ENCODE measurements at places on chromosomes 12 and 14. TPM values are rescaled to one million over a fixed set of nuclear protein-coding genes. Genes with fewer than 3 reads are reported as not detected.

- DNase-seq = no peak
Observed at GRCh38 chr12:32242641-32243040, 136.0 kb downstream of the BICD1 start.

GRCh38 chr12:25051656-25052195 is 102.8 kb upstream of the BCAT1 start:
- DNase-seq = no peak

DNA sequence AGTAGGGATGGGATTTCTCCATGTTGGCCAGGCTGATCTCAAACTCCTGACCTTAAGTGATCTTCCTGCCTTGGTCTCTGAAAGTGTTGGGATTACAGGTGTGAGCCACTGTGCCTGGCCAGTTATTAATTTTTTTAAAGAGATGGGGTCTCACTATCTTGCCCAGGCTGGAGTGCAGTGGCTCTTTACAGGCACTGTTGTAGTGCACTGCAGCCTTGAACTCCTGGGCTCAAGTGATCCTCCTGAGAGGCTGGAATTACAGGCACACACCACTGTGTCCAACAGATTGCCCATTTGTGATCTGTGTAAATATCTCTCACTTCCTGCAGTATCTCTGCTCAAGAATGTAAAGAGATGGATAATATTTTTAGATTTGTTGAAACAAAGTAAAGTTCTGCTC is 45.9 kb downstream of the PTPN11 start:
- DNase-seq = no peak

DNA sequence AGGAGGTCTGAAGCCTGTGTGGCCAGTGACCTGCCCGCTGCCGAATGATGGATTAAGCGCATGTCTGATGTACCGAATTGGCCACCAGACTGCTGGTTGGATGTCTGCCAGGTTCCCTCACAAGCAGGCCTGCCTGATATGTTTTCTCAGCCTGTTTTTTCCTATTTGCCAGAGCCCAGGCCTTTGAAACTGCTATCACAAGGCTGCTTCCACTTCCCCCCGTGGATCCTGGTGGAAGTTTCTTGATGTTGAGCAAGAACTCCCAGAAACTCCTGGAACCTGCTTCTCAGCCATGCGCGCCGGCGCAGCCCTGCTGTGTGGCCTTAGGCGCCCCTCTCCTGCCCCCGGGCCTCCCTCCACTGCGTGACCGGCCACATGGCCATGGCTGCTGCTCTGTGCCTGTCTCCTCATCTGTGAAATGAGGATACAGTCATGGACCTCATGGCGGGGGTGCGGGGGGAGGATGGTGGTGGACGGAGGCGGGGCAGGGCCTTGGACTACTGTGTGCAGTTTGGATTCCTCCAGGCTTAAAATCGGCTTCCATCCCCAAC is 56.6 kb downstream of the CALM1 start:
- DNase-seq = peak; percentile 24

GRCh38 chr12:51242876-51243275 is 4.2 kb downstream of the DAZAP2 start:
- no peak for DNase-seq

GRCh38 chr14:55070981-55071411 is 19.5 kb downstream of the MAPK1IP1L start:
- DNase-seq = no peak

DNA sequence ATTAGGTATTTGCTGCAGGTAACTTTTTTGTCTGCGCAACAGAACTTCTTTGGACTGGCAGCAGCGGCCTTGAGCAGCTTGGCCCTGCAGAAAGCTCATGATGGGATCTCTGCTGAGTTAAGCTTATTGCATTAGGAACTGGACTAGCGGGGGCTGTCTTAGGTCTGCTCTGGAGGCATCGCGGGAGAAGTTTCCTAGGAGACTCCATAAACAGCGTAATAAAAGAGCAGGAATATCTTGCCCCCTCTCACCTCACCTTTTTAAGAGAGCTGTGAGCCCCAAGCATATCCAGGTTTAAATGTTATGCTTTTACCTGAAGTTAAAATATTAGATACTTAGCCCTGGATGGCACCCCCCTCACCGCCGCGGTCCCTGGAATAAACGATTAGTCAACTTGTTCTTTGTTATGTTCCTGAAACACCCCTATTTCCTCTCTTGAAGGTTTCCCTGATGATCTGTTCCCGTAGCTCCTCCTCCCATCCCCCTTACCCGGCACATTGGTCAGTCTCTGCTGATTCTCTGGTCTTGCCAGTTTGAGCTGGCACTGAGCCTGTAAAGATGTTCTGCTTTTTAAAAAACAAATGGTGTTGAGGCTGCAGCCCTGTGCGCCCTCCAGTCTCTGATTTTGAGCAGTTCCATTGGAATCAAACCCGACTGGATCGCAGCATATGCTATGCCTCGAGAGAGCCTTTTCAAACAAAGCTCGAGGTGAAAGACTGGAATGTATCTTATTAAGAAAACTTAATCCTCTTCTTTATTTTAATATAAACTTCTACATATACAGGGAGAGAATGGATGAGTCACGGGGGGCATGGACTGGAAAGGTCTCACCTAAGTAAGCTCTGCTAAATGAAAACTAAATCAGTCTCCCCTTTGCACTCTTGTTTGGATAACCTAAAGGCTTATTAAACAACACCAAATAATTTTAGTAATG is 1.9 kb downstream of the MLXIP start:
- DNase-seq = peak; percentile 81

- DNase-seq = no peak
Observed at GRCh38 chr12:28746734-28747325, 402.2 kb upstream of the FAR2 start.

GRCh38 chr12:98408681-98409080 is 106.7 kb upstream of the TMPO start:
- no peak for DNase-seq

- DNase-seq = no peak
Observed at GRCh38 chr14:31960039-31960438, 117.1 kb upstream of the ARHGAP5 start.

GRCh38 chr12:89732522-89732921 is 23.9 kb upstream of the ATP2B1 start:
- DNase-seq = no peak

DNA sequence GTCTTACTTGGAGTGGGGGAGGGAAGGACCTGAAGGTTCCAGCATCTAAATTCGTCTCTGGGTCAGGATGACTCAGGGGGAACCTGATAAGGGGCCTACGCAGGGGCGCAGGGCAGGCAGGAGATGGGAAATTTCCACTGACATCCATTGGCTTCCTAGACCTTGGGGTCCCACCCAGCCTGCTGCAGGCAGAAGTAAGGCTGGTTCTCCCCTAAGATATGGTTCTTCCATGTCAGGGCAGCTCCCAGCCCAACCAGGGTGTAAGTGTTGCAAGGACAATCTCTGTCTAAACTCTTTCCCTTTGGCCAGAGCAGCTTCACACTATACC is 2.1 kb upstream of the NDRG2 start:
- DNase-seq = no peak

DNA sequence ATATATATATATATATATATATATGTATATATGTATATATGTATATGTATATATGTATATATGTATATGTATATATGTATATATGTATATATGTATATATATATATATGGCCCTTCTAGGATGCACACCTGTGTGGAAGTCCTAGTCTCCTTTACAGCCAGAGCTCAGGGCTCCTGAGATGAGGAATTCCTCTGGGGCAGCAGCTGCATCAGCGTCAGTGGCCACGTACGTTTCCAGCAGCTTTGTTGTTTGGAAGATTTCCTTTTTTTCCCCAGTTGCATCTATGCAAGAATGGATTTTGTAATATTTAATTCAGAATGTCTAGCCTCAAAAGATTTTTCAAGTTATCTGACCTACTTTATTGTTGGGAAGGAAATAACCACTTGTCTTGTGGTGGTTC is 68.6 kb downstream of the TNFAIP2 start:
- DNase-seq = no peak

DNA sequence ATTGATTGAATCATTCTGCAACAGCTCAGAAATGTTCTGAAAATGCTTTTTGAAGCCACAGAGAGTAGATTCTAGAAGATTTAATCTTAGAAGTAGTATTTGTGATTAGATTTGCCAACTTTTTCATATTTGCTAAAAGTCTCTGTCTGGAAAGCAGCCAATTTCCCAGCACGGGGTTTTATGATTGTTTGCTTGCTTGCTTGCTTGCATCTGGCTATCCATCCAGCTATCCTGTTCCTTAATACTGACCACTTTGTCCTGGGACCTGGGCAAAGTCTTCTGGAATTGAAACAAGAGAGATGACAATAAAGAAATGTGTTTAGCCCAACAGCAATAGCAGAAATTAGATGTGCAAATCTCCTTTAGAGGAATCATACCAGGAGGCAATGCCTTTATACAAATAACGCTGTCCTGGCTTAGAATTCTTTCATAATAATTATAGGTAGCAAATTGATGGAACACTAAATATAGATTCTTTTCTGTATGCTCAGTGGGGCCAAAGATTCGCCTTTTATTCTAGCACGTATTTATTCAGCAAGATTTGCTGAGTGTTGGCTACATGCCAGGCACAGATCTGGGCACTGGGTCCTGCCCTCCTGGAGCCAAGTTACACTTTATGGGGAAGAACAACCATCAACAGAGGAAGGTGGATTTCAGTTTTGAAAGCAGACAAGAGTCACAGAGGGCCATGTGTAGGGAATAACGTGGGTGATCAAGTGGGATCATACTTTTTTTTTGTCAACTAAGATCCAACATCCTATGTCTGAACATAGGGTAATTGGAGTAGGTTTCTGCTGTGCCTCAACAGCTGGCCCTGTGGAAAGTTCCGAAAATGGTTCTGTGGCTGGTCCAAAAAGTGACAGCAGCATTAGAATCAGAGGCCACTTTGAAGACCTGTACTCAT is 25.3 kb downstream of the MYBPC1 start:
- DNase-seq = no peak

DNA sequence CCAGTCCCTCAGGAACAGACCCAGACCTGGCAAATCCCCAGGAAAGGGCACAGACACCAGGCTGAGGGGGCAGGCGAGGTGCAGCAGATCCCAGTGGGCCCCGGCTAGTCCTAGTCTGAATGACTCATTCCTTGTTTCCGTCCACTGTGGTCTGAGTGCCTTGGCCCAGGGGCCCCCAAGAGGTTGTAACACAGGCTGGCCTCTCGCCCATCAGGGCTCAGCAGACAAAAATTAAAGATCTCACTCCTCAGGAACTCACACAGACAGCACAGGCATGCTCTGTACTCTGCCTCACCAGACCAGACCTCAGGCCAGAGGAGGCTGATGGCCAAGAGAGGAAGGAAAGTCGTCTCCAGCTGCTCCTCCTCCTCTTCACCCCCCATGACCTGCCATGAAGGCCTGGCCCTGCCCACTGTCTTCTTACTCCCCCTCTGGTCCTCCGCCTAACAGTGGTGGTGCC is 7.7 kb upstream of the LTBP2 start:
- DNase-seq = peak; percentile 68

DNA sequence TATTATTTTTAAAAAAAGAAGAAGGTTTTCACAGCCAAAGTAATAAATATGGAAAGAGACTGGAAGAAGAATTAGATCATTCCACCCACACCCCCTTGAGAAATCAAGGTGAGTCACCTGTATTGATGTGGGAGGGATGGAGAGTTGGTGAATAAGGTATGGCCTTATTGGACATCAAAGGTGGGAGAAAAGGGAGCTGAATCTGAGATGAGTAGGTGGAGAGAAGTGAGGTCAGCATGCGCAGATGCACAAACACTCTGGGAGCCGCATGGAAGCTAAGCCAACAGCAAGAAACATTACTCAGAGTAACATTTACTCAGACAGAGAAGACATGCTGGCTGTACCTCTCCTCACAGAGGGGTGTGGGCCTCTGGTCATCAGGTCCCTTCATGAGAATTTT is 113.1 kb upstream of the FOXG1 start:
- no peak for DNase-seq

DNA sequence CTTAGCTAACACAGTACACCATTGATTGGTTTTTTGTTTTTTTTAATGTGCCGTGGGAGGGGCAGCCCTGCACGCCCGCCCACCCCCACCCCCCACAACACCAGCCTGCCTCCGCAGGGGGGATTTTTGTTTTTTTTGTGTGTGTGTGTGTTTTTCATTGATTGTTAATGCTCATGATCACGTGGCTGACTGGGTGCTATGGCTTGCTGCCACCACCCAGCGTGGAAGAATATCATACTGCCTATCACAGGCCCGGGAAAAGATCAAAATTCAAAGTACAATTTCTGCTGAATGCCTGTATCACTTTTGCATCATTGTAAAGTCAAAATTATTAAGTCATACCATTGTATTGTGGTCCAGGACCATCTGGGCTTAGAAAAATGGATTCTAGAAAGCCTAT is 8.3 kb downstream of the RESF1 start:
- DNase-seq = peak; percentile 51

DNA sequence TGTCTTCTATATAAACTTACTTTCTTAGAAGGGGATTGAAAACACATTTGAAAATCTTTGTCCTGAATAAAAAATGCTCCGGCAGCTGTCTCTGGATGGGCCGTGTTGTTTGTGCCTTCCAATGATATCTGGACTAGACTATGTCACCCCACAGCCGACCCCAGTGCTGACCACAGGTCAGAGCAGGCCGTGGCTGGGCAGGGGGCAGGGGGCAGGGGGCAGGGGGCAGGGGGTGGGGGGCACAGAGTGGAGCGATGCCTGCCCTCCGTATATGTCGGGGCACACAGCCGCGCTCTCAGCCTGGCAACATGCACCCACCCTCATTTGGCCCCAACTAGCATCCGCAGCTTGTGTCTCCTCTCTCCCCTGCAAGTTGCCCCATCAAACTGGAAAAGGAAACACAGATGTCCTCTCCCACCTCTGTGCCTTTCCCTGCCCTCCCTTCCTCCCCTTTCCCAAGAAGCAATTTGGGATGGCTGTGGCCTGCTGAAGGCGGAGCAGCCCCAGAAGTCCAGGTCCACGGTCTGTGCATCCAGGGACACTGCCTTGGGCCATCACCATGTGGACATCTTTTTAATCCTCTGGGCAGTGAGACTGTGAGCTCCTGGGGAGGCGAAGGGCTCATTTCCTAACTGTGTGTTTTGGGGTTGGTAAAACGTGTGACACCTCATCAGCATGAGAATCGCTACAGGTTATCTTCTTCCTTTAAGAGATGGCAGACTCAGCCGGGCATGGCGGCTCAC is 295.7 kb upstream of the RTL1 start:
- DNase-seq = no peak

DNA sequence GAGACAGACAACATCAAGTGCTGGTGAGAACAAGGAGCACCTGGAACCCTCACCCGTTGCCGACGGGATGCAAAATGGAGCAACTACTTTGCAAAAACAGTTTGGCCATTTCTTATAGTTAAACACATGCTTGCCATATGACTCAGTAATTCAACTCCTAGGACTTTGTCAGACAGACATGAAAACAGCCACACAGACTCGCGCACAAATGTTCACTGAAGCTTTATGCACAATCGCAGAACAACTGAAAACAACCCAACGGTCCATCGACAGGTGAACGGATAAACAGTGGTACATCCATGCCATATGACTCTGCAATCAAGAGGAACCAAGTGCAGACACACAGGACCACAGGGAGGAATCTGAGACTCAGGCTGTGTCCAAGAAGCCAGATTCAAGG is 30.8 kb downstream of the NCOR2 start:
- DNase-seq = no peak

The CPNE6 gene
- total RNA-seq = 2.2 TPM

The TAS2R14 gene
- total RNA-seq = 1.4 TPM

The OR4K14 gene
- not detected for total RNA-seq

The CARMIL3 gene
- total RNA-seq = 1.6 TPM

The POLE gene
- total RNA-seq = 40.4 TPM

The MMP19 gene
- 5.2 TPM for total RNA-seq

The PLEK2 gene
- 10.5 TPM for total RNA-seq

The PRH2 gene
- not detected for total RNA-seq

Measured in mucosa of gallbladder (tissue), 1 donor.